ACHN (cell line): ENCODE measurements at places on chromosomes 5 and 9.
A peak's percentile ranks its signal among the peaks of the same experiment; 100 is the strongest.

DNA sequence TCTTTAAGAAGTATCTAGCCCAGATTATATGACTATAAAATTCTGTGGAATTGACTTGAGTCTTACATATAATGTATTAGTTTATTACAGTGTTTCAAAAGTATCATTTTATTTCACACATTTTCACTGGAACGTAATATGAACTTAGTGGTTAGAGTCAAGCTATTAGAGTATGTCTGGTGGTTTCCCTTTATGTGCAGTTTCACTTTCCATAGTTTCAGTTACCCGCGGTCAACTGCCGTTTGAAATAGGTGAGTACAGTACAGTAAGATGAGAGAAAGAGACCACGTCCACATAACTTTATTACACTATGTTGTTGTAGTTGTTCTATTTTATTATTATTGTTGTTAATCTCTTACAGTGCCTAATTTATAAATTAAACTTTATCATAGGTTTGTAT is 50.5 kb downstream of the COMMD10 start:
- DNase-seq, result no peak

DNA sequence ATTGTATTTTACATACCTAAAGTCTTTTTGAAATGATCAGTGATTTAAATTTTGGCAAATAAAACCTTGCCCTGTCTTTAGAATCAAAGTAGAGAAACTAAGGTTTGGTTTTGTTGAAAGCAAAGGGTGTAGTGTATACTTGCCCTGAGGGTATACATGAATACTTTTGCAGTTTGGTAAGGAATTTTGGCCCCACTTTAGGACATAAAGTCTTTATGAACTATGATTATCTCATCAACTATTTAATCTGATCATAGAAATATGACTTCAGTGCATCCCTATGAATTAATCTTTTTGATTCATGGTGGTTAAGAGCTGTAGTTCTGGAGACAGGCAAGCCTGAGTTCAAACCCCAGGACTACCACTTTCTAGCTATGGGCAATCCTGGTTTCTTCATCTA is 17.7 kb downstream of the RAD1 start:
- DNase-seq, result no peak

GRCh38 chr5:1929108-1929991 is 46.6 kb upstream of the IRX4 start:
- no peak for DNase-seq

- DNase-seq, result no peak
These were observed 138.8 kb upstream of the POC5 start for GRCh38 chr5:75856056-75856455.

DNA sequence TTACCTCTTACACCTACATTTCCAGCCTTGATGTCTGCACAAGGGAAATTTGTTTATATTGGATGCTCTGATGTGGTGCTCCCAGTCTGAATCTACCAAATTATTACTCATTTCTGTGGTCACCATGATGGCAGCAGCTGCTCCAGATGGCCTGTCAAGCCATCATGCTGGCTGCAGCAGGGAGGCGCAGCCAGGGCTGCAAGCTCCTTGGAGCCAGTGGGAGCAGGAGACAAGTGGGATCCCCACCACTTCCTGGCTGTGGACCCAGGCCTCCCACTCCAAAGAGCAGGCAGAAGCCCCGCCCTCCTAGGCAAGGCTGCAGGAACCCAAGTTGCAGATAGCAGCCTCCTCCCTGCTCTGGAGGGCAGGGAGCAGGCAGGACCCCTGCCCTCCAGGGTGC is 241.1 kb upstream of the ATP10B start:
- DNase-seq, result no peak

GRCh38 chr5:149348518-149348917 is 3.2 kb downstream of the GRPEL2 start:
- no peak for DNase-seq

DNA sequence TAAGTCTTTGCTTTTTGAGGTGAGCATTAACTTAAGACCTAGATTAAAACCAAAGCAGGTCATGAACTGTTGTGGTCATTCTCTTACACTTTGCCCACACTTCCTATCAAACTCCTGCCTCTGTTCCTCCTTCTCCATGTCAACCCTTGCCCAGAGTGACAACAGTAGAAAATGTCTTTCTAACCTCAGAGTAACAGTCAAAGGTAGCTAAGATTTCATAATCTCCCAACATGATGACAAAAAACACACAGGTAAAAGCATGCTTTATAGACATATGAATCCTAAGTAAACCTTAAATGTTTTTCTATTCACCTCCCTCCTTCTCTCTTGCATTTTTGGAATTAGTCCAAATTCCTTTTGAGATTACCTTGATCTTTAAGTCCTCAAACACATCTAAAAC is 422.3 kb downstream of the SPATA31D1 start:
- no peak for DNase-seq

- no peak for DNase-seq
These were observed 153.7 kb upstream of the MSX2 start for GRCh38 chr5:174570662-174571061.

GRCh38 chr5:170355601-170356098 is 33.5 kb downstream of the KCNMB1 start:
- DNase-seq, result no peak

- DNase-seq, result no peak
These were observed 200.5 kb upstream of the GAS1 start for GRCh38 chr9:87147839-87148238.

DNA sequence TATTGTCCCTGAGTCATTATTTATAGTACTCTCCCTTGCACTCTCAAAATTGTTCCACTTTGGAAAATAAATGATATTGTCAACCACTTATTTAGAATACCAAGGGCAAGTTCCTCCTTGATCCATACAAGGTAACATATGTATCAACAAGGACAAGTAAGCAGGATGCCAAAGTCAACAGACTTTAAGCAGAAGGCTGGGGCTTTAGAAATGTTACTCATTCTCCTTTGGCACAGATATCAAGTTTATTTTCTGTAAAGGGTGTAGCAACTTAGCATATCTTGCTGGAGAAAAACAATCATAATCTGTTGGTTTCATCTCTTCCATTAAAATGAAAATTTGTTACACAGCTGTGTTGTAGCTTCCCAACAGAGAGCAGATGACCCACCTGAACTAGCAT is 248.7 kb upstream of the SLC30A5 start:
- no peak for DNase-seq

- DNase-seq, result no peak
These were observed 412.2 kb upstream of the SLC24A2 start for GRCh38 chr9:20200991-20201431.

- no peak for DNase-seq
These were observed 116.6 kb downstream of the DROSHA start for GRCh38 chr5:31415009-31415923.

GRCh38 chr5:2749514-2750025 is 1.9 kb downstream of the IRX2 start:
- no peak for DNase-seq

- no peak for DNase-seq
These were observed 28.2 kb downstream of the ARL15 start for GRCh38 chr5:54281960-54282692.

- peak; percentile 43 for DNase-seq
These were observed 122.0 kb downstream of the DRD1 start for GRCh38 chr5:175321927-175322532.

DNA sequence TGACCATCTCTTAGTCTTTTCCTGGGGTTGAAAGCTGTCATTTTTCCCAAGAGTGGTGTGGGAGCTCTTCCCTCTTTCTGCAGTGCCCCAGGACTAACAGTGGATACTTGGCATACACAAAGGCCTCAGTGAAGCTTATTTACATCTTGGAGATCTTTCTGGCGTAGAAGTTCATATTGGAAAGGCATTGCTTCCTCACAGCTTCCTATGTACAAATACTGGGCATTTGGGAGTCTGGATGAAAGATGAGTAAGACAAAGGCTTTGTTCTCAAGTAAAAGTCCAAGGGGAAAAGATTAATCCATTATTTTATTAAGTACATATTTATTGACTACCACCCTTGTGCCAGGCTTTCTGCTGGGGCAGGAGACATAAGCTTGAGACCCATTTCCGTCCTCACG is 22.0 kb downstream of the MAP3K1 start:
- DNase-seq, result no peak

GRCh38 chr5:150670275-150670947 is 9.4 kb downstream of the MYOZ3 start:
- DNase-seq, result no peak

DNA sequence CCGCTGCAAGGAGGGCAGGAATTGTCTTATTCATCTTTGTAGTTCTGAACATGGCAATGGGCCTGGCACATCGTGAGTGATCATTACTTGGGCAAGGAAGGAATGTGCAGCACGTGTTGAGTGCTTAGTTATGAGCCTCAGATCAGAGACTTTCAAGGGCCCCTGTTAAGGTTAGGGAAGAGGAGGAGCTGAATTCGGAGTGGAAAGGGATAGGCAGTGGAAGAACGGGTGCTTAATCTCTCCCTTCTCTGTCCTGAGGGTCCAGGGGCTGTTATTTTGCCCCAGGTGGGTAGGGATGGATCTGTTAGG is 59.5 kb upstream of the RARS1 start:
- DNase-seq, result no peak

DNA sequence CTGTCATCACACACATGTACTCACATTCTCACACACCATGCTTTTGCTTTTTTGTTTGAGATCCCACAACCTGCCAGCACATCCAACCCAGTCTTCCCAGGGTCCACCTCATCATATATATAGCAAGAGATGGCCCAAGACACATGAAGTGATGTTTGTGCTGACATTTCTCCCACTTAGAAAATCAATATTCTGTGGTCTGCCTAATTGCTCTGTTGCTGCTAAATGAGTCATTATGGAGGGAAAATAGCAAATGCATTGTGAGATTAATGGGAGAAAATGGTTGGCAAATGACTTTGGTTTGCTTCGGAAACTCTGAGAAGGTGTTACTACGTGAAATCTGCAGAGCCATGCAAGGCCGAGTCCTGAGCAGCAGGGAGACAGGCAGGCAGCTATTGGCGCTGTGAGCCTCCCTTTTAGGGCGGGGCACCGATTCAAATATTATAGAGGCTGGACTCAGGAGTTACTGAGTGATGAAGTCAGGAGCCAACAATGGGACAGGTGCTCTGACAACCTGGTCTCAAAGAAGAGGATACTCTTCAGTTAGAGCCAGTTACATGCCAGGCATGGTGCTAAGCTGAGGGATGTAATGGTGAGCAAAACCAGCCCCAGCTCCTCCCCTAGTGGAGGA is 62.8 kb downstream of the DAB2IP start:
- DNase-seq, result no peak

DNA sequence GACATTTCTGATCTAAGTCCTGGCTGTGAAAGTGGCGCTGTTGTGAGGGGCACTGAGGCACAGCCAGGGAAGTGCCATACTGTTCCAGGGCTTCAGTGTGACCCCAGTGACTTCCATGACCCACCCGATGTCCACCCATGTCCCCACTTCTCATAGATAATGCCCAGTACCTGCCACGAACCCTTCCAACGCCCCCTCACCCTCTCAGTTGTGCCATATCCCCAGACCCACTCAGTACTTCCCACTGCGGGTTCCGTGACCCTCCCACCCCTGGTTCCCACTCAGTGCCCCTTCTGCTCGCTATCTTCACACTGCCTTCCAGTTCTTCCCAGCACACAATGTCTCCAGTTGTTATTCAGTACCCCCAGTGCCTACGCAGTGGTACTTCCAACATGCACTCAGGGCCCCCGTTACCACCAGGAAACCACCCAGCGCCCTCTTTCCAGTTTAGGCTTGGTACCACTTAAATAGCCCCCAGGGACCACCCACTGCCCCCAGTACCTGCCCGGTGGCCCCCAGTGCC is 30.7 kb upstream of the PSD2 start:
- DNase-seq, result no peak

GRCh38 chr5:65512170-65512937 is 30.6 kb upstream of the ADAMTS6 start:
- no peak for DNase-seq

DNA sequence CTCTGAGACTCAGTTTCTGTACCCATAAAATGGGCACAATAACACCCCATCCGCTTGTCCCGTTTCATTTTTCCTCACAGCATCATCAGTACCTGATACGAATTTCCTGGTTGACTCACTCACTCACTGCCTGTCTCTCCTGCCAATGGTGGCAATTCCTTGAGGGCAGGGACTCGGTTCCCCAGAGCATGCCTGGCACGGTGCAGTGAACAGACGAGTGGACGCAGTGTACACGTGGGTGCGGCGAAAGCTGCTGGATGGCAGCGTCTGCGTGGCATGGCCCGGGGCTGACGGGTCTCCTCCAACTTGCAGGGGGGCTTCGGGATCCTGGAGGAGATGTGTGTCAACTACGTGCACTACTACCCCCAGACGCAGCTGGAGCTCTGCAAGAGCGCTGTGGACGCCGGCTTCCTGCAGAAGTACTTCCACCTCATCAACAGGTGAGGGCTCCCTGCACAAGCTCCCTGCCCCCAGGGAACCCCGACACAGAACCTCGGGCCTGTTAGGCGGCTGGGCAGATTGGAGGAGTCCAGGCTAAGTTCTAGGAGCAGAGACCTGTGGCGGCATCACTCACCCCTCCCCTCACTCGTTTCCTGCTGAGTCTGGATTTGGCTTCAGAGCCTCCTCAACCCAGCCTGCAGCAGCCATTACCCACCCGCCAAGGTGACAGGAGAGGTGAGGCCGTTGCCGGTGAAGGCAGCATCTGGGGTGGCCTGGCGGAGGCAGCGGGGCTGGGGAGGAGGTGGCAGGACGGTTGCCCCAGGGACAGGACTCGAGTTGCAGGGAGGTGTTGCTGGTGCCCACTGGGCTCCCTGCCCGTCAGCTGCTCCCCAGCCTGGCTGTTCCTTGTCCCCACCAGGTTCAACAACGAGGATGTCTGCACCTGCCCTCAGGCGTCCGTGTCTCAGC is 20.3 kb downstream of the DBH start:
- DNase-seq, result no peak

GRCh38 chr5:58842852-58843251 is 260.0 kb downstream of the RAB3C start:
- no peak for DNase-seq

DNA sequence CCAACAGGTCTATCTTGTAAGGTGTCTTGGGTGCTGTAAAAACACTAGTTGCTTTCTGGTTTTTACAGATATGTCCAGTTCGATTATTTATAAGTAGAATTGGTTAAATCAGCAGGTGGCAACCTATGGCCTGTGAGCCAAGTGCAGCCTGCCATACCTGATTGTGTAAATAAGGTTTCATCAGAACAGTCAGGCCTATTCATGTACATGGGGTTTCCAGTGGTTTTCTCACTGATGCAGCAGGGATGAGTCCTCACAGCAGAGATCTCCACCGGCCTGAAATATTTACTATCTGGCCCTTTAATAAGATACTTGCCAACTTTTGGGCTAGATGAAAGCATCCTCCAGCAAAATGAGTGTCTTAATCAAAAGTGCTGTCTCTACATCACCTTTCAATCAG is 132.9 kb upstream of the ICE1 start:
- no peak for DNase-seq

- DNase-seq, result no peak
These were observed 17.7 kb downstream of the TMEM252 start for GRCh38 chr9:68522954-68523353.
